ENCODE measurements at places on chromosomes 6 and 20.
A peak's percentile ranks its signal among the peaks of the same experiment; 100 is the strongest.

DNA sequence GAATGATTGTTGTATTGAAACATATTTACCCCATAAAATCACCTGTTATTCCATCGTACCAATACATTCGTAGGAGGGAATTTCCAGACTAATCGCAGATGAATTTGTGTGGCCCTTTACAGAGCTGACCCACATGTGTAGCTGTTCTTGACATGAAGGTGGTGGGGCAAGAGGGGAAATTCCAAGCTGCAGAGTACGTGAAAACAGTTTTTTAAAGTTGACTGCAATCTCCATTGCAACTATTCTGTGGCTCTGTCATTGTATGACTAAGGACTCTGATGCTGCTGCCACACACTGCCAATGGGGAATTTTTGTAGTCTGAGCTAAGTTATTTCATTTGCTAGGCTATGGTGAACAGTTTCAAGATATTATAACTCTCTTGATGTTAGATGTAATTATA lies 46.4 kb upstream of the ADTRP start:
- DNase-seq = no peak

- DNase-seq = no peak
Measured at GRCh38 chr20:3452690-3453089, 18.1 kb upstream of the ATRN start.

GRCh38 chr20:50682065-50682464 lies 9.3 kb downstream of the RIPOR3 start:
- DNase-seq = no peak

- no peak for DNase-seq
Measured at GRCh38 chr20:56691325-56691998, 62.4 kb downstream of the TFAP2C start.

DNA sequence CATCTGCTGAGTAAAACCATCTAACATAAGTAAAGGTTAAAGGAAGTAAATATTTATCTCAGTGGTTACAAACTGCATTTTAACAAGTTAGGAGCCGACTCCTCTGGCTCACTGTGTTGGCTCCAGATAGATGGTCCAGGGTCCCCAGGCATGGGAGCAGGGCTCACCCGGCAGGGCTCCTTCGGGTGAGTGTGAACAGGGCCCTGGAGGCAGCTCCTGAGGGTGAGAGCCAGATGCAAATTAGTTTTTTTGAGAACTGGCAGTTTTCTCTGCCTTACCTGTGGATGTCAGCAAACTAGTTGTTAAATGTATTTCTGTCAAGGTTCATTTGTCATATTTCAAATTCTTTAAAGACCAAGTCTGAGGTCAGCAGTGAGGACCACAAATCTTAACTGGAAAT lies 21.5 kb downstream of the TPBG start:
- no peak for DNase-seq

DNA sequence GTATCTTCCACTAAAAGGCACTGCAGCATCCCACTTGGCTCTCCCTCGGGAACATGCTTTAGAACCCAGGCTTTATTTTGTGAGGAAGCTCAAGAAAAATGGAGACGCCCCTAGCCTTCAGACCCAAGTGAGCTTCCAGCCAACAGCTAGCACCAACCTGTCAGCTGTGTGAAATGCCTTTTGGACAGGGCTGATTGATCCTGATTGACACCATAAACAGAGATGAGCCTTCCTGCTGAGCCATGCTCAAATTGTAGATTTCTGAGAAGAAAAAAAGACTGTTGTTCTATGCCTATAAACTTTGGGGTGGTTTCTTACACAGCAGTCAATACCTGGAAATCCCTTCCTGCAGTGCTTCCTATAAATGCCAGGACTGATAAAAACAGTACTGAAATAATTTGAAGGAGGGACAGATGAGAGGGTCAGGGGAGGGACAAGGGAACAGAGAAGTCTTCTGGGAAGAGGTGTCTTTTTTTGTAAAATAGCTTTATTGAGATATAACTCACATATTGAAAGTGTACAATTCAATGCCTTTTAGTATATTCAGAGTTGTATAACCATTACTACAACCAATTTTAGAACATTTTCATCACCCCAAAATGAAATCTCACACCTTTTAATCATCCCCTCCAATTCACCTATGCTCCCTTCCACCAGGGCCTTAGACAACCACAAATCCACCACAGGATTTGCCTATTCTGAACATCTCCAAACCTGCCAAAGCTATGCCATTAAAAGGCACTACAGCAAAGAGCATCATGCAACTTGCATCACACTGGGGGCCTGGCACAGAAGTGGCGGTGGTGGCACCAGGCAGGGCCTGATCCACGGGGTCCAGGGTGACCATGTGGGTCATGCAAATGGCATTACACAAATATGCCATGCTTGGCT lies 2.7 kb upstream of the STK4 start:
- DNase-seq = no peak

GRCh38 chr20:13344671-13345070 lies 123.6 kb downstream of the ISM1 start:
- DNase-seq = no peak

- DNase-seq = no peak
Measured at GRCh38 chr6:111338843-111339242, 144.2 kb downstream of the REV3L start.

- DNase-seq = no peak
Measured at GRCh38 chr6:134667111-134667510, 282.8 kb downstream of the ALDH8A1 start.

DNA sequence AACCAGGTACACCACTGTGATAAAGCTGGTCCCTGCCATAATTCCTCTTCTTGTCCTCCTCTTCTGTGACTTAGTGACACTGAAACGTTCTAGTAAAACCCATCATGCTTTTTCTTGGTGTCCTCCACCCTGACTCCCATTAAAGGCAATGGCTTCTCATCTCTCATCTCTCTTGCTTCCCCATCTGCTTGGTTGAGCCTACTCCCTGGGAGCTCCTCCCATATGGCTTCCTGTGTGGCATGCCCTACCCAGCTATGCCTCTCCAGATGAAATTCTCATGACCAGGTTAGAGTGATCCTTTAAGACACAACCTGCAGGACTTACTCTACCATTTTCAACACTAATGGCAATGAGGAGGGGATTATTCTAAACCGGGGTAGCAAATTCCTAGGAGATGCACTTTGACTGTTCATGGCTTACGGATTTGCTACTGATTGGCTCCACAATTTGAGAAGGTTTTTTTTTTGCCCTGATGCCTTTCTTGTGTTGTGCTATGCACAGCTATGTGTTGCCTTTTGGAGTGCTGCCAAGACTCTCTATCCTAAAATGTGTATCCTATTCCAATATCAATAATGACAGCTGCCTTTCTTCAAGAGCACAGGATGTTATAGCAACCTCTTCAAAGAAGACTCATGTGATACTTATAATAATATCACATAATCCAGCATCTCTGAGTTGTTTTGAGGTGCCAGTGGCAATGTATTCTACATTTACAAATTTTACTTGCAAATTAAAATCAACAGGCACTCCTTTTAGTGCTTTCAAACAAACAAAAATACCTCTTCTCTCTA lies 6.1 kb downstream of the SIRPG start:
- DNase-seq = no peak

- DNase-seq = no peak
Measured at GRCh38 chr20:9036593-9036992, 32.3 kb upstream of the PLCB4 start.

GRCh38 chr20:38181207-38181801 lies 16.2 kb upstream of the TGM2 start:
- DNase-seq = no peak

DNA sequence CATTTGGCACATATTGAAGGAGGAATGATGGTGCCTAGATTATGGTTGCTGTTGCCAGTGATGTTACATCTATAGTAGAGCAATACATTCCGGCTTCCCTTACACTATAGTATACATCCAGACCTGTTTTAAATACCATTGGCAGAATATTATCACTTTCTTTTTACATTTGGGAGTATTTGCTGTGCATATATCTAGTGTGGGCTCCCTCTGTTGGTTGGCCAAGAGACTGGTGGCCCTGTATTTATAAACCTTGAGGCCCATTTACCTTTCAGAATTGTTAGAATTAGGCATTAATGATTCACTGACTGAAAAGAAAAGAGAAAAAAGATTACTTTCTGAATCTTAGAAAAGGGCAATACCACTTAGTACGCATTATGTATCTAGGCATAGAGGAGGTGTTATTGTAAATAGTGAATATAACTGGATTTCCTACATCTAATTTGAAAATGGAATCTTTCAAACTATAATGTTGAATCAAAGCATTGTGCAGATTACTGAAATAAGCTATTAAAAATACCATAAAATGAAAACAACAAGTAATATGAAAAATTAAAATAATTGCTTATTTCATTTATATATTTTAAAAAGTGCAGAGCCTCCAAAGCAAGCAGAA lies 628.8 kb upstream of the MAN1A1 start:
- DNase-seq = no peak

- DNase-seq = no peak
Measured at GRCh38 chr20:54015496-54015895, 54.9 kb downstream of the BCAS1 start.

DNA sequence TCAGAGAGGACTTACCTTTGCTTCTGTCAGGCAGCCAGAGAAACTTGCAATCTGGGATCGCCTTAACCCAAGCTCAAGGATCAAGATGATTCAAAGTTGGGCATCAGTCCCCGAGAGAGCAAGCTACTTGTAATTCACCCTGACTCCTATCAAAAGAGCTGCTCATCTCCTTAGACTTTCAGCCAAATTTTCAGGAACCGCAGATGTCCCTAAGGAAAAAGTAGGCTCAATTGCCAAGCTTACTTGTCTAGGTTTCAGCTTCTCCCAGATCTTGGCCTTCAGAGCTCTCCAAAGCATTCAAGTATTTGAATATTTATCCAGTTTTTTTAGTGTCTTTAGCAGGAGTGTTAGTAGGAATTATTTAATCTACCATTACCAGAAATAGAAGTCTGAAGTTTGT lies 434.1 kb upstream of the MMS22L start:
- DNase-seq = no peak

DNA sequence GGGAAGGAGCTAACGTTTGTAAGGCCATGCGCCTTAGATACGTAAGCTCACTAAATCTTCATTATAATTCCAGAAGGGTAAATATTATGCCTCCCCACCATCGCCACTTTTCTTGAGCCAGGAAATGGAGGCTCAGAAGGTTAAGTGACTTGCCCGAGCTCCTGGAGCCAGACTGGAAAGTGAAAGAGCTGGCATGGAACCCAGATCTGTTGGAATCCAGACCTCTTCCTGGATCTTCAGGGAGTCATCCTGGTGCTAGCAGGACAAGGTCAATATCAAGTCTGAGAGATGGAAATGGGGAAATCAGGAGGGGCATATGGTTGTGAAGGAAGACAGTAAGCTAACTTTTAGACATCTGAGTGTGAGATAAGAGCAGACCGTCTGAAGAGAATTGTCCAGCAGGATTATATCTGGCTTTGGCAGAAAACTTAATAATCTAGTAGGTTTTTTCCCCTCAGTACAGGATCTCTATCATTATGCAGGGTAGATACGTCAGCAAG lies 6.2 kb downstream of the TMEM200A start:
- no peak for DNase-seq

GRCh38 chr20:7624886-7625285 lies 315.4 kb downstream of the HAO1 start:
- DNase-seq = no peak

- no peak for DNase-seq
Measured at GRCh38 chr6:153003366-153003690, 819 bp upstream of the MTRF1L start.

- DNase-seq = no peak
Measured at GRCh38 chr6:32163559-32164258, 686 bp upstream of the EGFL8 start.

GRCh38 chr6:28758818-28759235 lies 165.0 kb downstream of the TRIM27 start:
- DNase-seq = no peak

- no peak for DNase-seq
Measured at GRCh38 chr6:10877871-10878270, 4.0 kb downstream of the GCM2 start.

DNA sequence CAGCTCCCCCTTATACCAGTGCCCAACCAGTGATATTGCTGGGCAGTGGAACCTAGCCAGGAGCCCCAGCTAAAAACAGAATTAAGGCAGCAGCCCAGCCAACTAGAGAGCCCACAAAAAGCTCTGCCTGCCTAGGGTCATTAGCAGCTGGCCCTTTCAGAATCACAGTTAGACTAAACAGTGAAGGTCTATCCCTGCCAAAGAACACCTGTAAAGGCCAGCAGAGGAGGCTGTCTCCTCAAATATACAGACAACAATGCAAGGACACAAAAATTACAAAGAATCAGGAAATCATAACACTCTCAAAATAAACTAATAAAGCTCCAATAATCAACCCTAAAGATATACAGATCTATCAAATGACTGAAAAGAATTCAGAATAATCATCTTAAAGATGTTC lies 77.8 kb upstream of the HTR1E start:
- DNase-seq = no peak

GRCh38 chr6:116364321-116364720 lies 6.4 kb upstream of the DSE start:
- DNase-seq = no peak

DNA sequence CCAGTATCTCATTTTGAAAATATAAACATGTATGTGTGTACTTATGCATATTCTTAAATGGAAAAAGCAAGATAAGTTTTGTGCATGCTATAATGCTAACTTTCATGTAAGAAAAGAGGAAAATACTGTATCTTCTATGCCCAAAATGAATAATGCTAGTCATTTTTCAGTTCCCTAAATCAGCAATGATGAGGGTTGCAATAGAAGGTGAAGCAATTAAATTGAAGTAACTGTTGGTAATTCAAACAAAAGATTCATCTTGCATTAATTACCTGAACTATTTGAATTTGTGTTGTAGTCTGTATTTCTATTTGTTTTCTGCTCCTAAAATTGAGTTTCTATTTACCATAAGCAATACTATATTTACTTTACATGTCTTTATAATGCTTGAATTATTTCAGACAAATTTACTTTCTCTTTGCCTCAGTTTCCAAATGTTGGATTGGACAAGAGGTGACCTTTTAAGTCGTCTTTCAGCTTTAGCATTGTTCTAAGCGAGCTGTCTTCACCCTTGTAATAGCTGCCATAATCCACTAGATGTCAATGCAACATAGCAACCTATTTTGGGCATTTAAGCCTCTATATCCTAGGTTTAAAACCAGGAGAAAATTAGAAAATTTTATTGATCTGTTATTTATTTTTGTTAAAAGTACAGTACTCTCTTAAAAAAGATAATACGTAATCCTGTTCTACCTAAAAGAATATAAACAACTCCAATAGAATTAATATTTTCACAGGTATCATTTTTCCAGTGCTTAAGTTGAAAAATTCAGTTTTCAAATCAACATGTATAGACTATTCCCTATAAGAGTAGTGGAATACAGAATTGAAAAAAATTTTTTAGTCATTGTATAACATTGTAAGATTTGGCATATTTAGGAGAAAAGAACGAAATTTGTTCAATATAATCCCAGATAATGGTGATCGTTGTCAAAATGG lies 52.3 kb upstream of the IFNGR1 start:
- peak; percentile 39 for DNase-seq

DNA sequence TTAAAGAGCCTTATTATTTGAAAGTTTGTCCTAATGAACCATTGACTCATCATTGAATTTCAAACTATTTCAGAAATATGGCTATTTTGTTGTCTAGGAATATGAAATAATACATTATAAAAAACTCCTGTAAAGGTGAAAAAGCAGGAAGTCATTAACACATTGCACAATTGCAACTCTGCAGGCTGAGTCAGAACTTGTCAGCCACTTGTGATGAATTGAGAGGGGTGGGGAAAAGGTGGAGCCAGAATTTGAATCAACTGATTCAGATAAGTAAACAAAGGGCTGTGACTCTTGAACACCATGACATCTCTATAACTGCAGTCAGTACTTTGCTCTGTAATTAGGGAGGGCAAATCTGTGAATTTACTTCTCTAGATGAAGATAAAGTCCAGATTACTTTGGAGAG lies 6.0 kb downstream of the C6orf141 start:
- no peak for DNase-seq

- DNase-seq = no peak
Measured at GRCh38 chr6:23269436-23269835, 700.1 kb downstream of the HDGFL1 start.

All from bone marrow (tissue), 2 donors.